ENCODE measurements at places on chromosomes 3 and 15.

GRCh38 chr15:73485372-73485771 is 42.4 kb downstream of the REC114 start:
- no peak for DNase-seq
- H3K36me3 ChIP-seq, result no peaks in the 10 kb centered on the region
- peaks cover 12% of the 10 kb centered on the region for H3K27me3 ChIP-seq
- no peak overlapping the region for H3K4me3 ChIP-seq

DNA sequence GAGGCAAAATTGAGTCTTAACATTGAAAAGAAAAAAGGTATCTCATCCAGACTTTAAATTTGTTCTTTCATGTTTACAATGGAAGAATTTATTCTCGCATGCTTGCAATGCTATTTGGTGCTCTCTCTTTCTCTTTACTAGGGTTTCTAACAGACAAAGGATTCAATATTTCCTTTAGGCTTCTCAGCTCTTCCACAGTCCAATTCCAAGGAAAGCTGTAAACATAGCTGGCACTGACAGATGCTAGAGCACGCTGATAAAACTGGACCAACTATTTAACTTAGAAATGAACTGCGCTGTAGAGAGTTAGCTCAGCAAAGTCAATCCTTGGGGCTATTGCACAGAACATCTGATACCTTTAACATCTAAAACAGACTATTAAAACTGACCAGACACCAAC is 81.3 kb downstream of the PDZRN3 start:
- no peaks in the 10 kb centered on the region for H3K4me1 ChIP-seq
- no peaks in the 10 kb centered on the region for H3K27me3 ChIP-seq
- H3K4me3 ChIP-seq, result no peak overlapping the region
- H3K36me3 ChIP-seq, result no peaks in the 10 kb centered on the region

DNA sequence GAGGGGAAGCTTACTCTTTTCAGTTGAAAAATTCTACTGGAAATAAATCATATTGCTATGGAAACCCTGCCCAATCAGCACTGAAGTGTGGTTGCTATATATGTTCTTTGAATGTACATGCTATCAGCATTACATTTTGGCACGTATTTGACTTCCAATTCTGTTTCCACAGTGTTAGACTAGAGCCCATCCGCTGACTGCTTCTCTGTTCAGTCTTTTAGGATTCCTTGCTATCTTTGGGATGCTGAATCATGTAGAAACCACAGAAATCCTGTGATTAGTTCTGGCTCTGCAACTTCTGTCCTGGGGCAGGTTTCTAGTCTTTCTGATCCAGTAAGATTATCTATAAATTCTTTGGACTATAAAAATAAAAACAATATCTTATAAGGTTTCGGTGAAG is 128.2 kb upstream of the SLC7A14 start:
- no peaks in the 10 kb centered on the region for H3K36me3 ChIP-seq
- no peaks in the 10 kb centered on the region for H3K4me1 ChIP-seq
- H3K4me3 ChIP-seq, result no peak overlapping the region
- no peak for DNase-seq
- H3K27ac ChIP-seq, result no peak overlapping the region

DNA sequence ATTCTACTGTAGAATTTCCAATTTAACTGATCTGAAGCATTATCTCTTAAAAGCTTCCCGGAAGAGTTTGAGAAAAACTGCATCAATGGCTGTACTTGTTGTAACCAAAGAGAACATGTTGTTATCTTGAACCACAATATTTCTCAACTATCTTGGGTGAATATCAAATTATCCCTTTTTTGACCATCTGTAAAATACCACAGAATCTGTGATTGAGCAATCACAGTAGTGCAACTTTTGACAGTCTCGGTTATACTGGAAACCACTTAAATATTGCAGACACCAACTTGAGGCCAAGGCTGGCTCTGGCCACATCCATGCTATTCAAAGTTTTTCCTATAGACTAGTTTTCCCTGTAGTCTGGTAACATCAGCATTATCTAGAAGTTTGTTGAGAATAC is 842.8 kb upstream of the EPHA6 start:
- H3K4me3 ChIP-seq, result no peak overlapping the region
- no peaks in the 10 kb centered on the region for H3K4me1 ChIP-seq
- no peaks in the 10 kb centered on the region for H3K36me3 ChIP-seq
- H3K27ac ChIP-seq, result no peak overlapping the region

DNA sequence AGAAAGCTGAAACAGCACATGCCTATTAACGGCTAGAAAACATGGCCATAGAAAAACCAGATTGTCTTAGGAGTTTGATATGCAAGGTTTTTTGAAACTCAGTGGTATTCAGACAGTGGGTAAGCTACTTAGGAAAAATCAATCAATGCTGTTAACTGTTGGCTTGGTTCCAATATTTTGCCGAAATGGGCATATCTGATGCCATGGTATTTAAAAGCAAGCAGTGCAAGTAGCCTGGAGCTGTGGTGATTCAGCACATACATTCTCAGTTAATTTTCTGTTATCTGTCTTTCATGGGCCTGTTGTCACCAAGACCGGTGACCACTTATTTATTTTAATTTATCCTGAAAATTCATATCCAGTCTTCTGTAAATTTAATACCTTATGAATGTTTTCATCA is 17.3 kb upstream of the SUCNR1 start:
- H3K4me3 ChIP-seq, result no peak overlapping the region
- H3K4me1 ChIP-seq, result no peaks in the 10 kb centered on the region
- H3K27me3 ChIP-seq, result peaks cover 24% of the 10 kb centered on the region
- DNase-seq, result no peak

DNA sequence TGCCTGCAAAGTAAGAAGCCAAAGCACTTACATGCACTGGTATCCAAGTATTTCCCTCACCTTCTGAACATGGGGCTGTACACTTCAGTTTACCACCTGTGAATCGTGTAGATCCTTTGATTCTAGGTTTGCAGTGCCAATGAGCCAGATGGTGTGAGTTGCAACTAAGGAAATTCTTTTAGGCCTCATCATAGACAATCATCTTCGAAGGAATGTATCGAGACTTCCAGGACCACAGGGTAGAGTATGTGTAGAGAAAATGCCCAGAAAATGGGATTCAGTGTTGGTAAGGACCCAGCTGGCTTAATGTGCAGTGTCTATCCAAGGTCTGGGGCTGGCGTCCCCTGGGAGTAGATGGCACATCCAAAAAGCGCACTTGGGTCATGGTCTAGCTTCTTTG is 323.2 kb upstream of the TPM1 start:
- H3K4me1 ChIP-seq, result no peaks in the 10 kb centered on the region
- H3K36me3 ChIP-seq, result no peaks in the 10 kb centered on the region
- no peak overlapping the region for H3K27ac ChIP-seq
- DNase-seq, result no peak
- no peaks in the 10 kb centered on the region for H3K27me3 ChIP-seq
- H3K4me3 ChIP-seq, result no peak overlapping the region

- peaks cover 9% of the 10 kb centered on the region for H3K27me3 ChIP-seq
- DNase-seq, result no peak
Observed at GRCh38 chr15:86082619-86083380, 3.1 kb downstream of the AGBL1 start.

DNA sequence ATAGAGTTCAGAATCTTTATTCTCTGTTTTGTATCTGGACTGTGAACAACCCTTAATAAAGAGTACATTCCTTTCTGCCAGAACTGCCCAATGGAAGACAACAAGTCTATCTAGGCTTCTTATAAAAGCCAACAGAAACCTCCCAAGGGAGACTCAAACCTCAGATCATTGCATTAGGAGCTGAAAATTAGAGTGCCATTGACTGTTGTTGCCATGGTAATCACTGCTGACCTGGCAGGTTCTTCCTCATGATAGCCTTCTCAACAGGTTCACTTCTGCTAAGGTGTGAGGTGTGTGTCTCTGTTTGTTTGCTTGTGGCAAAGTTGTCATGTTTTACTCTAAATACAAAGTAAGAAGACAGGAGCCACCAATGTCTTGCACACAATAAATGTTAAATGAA is 79.2 kb downstream of the TMEM108 start:
- no peak overlapping the region for H3K4me3 ChIP-seq
- H3K27me3 ChIP-seq, result peaks cover 2% of the 10 kb centered on the region
- no peak for DNase-seq
- H3K36me3 ChIP-seq, result no peaks in the 10 kb centered on the region
- no peaks in the 10 kb centered on the region for H3K4me1 ChIP-seq
- H3K27ac ChIP-seq, result no peak overlapping the region

- no peak overlapping the region for H3K4me3 ChIP-seq
- H3K27me3 ChIP-seq, result no peaks in the 10 kb centered on the region
- H3K4me1 ChIP-seq, result peaks cover 20% of the 10 kb centered on the region
- no peak overlapping the region for H3K27ac ChIP-seq
Observed at GRCh38 chr3:179046497-179047353, 24.9 kb downstream of the ZMAT3 start.

DNA sequence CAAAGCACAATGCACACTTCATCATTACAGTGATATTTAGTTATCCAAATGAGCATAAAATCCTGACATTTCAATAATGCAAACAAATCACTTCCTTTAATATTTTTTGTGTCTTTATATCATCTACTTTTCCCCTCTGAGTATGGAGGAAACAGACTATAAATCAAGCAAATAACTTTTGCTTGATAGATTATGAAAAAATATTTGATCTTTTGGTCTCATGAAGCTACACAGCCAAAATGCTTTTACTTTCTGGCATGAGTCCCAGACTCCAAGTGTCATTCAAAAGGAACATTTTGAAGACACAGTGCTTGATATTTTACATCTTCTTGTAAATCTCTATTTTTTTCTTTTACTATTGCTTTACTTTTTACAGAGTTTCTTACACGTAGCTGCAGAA is 215.3 kb upstream of the ROBO1 start:
- H3K27ac ChIP-seq, result no peak overlapping the region
- H3K4me1 ChIP-seq, result no peaks in the 10 kb centered on the region
- H3K4me3 ChIP-seq, result no peak overlapping the region
- H3K27me3 ChIP-seq, result no peaks in the 10 kb centered on the region
